ENCODE measurements at places on chromosomes 1 and 21. TPM values are rescaled to one million over a fixed set of nuclear protein-coding genes. Genes with fewer than 3 reads are reported as not detected.

The APCS gene
- total RNA-seq = not detected

The CENPL gene
- total RNA-seq = 23.6 TPM

The C1QTNF12 gene
- total RNA-seq = 4.1 TPM

The SPRR2A gene
- total RNA-seq = not detected

The RIPPLY3 gene
- total RNA-seq = 0.10 TPM

The TCP10L gene
- 0.59 TPM for total RNA-seq

The FCAMR gene
- total RNA-seq = not detected

The FYB2 gene
- total RNA-seq = not detected

The GJC2 gene
- 0.61 TPM for total RNA-seq

The SMPDL3B gene
- total RNA-seq = 0.29 TPM

Measured in activated T-helper 1 cell treated with anti-CD3 and anti-CD28 coated beads, Interleukin-12 subunit alpha, Interleukin-12 subunit beta, Interleukin-2, Interleukin-4 antibody, amounts not matched to agents 30 ng/mL and 10 ng/mL and 1 ng/mL, durations not matched to agents 14 hours and 24 hours and 36 hours (primary cell).